ENCODE measurements at places on chromosomes 1 and 21. TPM values are rescaled to one million over a fixed set of nuclear protein-coding genes. Genes with fewer than 3 reads are reported as not detected.

Gene CYP2J2
- total RNA-seq, result 0.18 TPM

Gene ERO1B
- total RNA-seq, result 0.29 TPM

Gene TRIM67
- not detected for total RNA-seq

Gene SOAT1
- 19.0 TPM for total RNA-seq

Measured in myometrial cell (primary cell).